Femur (tissue), 1 donor: ENCODE measurements at places on chromosomes 13 and 19.

DNA sequence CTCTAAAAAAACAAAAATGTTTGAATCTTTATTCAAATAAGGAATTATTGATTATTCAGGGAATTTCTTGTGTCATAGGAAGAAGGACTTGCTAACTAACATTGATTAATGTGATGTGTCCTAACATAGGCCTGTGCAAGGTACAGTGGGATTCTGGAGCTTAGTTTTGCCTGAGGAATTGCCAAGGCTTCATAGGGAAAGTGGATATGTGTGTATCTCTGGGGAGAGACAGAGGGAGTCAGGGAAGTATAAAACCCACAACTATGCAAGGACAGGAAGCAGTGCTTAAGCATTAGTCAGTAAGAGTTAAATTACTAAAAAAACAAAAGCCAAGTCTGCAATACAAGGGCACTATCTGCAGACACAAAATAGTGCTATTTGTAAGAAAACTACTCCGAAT lies 59.6 kb downstream of the WDFY2 start:
- no peak for DNase-seq

DNA sequence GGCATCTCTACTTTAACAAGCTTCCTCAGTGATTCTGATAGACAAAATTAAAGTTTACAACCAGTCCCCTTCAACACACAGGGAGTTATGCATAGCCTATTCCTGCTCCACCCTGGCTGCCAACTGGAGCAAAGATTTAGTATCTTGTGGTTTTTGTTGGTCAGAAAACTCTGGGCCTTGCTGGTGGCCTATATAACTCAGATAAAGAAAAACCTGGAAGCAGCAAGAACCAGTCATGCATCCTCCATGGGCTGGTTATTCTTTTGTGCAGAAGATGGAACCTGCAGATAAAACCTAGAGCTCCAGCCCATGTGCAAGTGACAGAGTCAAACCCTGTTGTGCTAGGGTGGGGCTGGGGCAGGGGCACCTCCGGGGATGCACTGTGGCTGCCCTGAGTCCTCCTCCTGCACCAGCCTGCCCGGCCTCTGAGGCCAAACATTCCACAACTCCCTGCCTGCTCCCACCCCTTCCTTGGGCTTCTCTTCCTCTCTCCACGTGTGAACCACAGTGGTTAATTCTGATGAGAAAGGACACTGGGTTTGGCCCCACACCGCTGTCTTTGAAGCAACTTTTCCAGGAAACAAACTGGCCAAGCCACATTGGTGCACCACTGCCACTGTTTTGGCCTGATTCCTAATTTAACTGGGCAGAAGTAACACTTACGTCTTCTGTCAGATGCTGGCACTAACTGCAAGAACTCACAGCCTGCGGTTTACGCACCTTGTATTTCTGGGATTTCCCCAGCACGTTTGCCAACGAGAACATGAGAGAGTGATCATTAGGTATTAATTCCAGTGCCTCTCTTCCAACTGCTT lies 23.3 kb upstream of the GGACT start:
- DNase-seq = peak; percentile 47

DNA sequence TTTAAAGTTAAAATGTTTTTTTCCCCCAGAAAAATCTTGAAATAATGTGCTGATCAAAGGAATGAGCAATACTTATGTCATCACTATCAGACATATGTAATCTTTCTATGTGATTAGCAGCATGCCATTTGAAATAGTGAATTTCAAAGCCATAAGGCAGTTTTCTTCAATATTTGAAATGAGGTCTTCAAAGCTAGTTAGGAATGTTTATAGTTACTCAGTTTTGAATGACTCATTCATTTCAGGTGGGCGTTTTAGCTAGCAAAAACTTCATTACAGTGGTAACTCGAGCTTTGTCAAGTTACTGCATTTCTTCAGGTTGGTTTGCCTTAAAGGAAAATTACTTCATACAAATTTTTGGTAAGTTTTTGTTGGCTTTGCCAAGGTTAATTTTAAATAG lies 102.1 kb downstream of the ATP8A2 start:
- no peak for DNase-seq

GRCh38 chr19:46349311-46349993 lies 2.6 kb downstream of the PPP5C start:
- DNase-seq = no peak

DNA sequence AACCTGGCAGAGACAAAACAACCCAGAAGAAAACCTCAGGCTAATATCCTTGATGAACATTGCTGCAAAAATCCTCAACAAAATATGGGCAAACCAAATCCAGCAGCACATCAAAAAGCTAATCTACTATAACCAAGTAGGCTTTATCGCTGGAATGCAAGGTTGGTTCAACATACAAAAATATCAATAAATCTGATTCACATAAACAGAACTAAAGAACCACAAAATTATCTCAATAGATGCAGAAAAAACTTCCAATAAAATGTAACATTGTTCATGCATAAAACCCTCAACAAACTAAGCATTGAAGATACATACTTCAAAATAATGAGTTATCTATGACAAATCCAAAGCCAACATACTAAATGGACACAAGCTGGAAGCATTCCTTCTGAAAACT lies 8.8 kb downstream of the ZNF724 start:
- no peak for DNase-seq

DNA sequence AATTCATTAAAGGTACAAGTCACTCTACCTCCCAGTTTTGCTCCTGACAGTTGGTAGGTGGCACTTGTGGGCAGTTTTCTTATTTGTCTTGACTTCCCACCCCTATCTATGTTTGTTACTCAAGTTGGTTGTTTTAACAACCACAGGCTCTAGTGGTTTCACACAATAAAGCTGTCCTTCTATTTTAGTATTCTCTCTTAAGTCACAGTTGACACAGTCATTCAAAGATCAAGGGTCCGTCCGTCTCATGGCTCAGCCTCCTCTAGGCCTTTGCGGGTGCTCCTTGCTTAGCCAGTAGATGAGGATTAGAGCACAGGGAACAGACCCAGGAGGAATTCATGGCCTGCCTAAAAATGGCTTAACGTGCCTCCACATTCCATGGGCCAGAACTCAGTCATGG lies 573.7 kb downstream of the IRS2 start:
- no peak for DNase-seq
